ENCODE measurements at places on chromosomes 5 and 9. TPM values are rescaled to one million over a fixed set of nuclear protein-coding genes. Genes with fewer than 3 reads are reported as not detected.

CENPK gene
- total RNA-seq: 17.6 TPM

CKMT2 gene
- total RNA-seq: 4.3 TPM

DNA sequence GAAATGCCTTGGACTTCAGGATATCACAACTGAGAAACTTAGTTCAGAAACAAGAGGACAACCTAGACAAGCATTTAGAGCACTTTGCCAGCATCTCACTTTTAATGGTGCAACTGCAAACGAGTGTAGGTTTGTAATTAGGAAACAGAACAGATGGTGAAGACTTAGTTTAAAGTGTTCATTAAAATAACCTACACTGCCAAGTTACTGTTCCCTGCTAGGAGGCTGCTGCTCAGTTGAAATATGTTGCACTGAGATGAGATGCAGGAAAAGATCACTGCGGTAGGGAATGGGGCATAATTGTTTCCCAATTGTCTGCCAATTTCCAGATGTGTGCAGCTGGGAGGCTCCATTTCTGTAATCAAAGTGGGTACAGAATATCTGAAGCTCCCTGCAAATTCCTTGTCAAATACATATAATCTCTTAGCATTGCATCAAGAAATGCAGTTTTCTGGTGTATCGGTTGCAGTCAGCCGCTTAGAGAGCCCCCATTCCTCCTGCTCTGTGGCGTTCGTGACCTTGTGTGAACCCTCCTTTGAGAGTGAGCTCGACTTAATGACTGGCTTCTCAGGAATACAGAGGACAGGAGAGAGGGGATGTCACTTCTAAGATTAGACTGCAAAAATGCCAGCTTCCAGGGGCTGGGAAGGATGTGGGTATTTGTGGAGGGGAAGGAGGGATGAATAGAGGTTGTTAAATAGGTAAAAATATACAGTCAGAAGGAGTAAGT is 448.9 kb downstream of the MED10 start:
- no peak overlapping the region for H3K27ac ChIP-seq
- no peak for DNase-seq
- H3K4me1 ChIP-seq: peaks cover 4% of the 10 kb centered on the region
- H3K4me3 ChIP-seq: peak overlapping the region; percentile 13
- H3K36me3 ChIP-seq: no peaks in the 10 kb centered on the region

- H3K4me3 ChIP-seq: no peak overlapping the region
- DNase-seq: no peak
- H3K36me3 ChIP-seq: no peaks in the 10 kb centered on the region
- peaks cover 10% of the 10 kb centered on the region for H3K27me3 ChIP-seq
- H3K4me1 ChIP-seq: no peaks in the 10 kb centered on the region
Observed at GRCh38 chr5:175035882-175036533, 311.6 kb downstream of the MSX2 start.

DNA sequence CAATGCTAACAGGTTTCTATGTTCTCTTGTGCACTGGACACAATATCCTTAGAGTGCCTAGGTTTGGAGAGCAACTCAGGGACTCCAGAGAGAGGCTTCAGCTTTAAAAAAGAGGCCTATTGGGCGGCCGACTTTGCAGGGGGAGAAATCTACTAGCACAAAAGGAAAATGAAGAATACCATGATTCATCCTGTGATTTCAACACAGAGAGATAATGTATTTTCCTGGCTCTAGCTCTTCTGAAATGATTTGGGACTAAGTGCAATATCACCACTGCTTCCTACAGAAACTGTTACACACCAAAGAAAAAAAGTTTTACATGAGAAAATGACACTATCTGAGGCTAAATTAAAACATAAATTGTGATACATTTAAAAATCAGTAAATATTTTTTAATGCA is 146.1 kb upstream of the TSLP start:
- H3K4me1 ChIP-seq: no peaks in the 10 kb centered on the region
- DNase-seq: no peak
- no peaks in the 10 kb centered on the region for H3K27me3 ChIP-seq
- H3K27ac ChIP-seq: no peak overlapping the region
- H3K4me3 ChIP-seq: no peak overlapping the region

Measured in type B pancreatic cell (in vitro differentiated cells).